ENCODE measurements at places on chromosomes 6 and 20. TPM values are rescaled to one million over a fixed set of nuclear protein-coding genes. Genes with fewer than 3 reads are reported as not detected.
A peak's percentile ranks its signal among the peaks of the same experiment; 100 is the strongest.

DNA sequence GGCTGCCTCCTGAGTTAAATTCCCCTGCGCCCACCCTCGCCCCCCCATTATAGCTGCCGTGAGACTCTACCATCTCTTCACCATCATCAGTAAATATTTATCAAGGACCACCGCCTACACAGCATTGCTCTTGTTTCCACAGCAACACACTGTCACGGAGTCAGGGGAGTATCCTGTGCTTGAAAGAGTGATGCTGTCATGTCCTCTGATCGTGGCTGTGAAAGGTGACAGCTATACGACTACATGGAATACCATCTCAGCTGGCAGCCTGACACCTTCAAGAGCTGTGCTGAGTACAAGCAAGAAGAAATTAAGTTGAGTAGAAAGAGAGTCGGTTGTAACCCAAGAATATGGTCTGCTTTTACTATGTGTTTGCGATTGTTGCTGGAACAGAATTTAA, 3.4 kb downstream of the PTPRT start:
- DNase-seq = no peak

- no peak for DNase-seq
Measured at GRCh38 chr6:47810885-47811284, 29.1 kb downstream of the OPN5 start.

- DNase-seq = no peak
Measured at GRCh38 chr6:492178-492577, 100.6 kb downstream of the IRF4 start.

The CLPSL1 gene
- not detected for total RNA-seq

DNA sequence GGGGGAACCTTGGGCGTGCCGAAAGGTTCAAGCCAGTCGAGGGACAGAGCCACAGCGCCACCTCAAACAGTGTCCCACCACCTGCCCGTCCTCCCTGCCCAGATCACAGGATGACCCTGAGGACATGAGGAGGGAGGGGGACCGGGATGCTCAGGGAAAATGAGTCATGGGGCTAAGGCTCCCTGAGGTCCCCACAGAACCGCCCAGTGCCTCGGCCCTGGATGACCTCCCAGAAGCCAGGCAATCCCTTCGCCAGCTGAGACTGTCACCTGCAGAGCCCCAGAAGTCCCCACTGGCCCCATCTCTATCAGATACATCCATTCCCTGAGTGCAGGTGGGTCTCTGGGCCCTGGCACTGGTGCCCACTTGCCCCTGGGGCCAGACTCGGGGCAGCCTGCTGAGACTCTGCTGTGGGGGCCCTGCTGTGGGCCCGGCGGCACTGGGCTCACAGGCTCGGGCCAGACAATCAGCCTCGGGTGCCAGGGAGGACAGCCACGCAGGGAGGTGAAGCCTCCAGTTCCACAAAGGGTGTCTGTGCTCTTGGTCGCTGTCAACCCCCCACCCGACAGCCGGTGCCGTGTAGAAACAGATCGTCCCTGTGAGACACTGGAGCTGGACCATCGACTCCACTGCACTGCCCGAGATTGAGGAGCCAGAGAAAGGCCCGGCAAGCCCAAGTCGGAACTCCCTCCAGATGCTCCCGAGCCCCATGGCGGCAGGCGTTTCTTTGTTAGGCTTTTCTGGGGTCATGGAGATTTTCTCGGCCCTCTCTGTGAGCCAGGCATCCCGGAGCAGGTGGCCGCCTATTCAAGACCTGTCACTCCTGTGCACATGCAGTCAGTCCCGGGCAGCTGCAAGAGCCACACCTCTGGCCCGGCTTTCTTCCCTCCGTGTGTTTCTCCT, 26.1 kb downstream of the PXDC1 start:
- no peak for DNase-seq

- no peak for DNase-seq
Measured at GRCh38 chr6:159797554-159797953, 2.5 kb upstream of the PNLDC1 start.

The REM1 gene
- total RNA-seq = not detected

- DNase-seq = peak; percentile 66
Measured at GRCh38 chr6:37696220-37696840, 1.4 kb downstream of the MDGA1 start.

GRCh38 chr6:54717849-54718455, 128.6 kb upstream of the FAM83B start:
- no peak for DNase-seq

DNA sequence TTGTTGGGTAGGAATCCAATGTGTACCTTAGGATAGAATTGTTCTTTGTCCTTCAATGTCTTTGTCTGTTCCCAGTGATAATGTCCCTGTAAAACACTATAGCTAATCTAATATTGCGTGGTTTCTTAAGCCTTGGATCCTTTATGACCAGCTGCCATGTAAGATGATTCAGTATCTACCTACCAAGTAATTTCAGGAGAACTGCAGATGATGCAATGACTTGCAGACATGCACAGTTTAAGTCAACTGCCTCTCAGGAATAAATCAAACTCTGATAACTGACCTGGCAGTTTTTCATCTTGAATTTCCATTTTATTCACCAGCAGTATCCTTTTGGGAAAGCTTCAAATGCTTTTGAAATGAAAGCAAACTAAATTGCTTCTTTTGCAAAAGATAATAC, 157.8 kb downstream of the TPBG start:
- no peak for DNase-seq

DNA sequence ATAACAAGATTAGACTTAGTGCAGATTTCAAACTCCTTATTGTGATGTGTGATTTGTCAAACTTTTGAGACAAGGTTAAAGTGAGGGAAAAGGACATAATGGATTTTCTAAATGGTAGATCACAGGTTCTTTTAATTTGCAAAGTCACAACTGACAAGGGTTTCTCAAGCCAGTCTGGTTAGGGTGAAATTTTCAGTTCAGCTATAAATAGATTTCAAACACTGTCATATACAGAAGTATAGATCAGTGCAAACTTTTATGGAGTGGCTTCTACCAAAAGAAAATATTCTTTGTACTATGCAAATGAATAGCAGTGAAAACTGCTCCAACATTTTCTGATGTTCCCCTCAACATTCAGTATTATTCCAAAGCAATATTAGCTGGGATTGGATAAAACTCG, 337.1 kb upstream of the MAN1A1 start:
- DNase-seq = no peak

- no peak for DNase-seq
Measured at GRCh38 chr6:147287869-147288271, 83.7 kb downstream of the STXBP5 start.

The CYP21A2 gene
- 0.43 TPM for total RNA-seq

GRCh38 chr6:154156135-154156896, 117.3 kb downstream of the OPRM1 start:
- DNase-seq = peak; percentile 60

GRCh38 chr20:35314816-35315631, 22.8 kb upstream of the FAM83C start:
- no peak for DNase-seq

DNA sequence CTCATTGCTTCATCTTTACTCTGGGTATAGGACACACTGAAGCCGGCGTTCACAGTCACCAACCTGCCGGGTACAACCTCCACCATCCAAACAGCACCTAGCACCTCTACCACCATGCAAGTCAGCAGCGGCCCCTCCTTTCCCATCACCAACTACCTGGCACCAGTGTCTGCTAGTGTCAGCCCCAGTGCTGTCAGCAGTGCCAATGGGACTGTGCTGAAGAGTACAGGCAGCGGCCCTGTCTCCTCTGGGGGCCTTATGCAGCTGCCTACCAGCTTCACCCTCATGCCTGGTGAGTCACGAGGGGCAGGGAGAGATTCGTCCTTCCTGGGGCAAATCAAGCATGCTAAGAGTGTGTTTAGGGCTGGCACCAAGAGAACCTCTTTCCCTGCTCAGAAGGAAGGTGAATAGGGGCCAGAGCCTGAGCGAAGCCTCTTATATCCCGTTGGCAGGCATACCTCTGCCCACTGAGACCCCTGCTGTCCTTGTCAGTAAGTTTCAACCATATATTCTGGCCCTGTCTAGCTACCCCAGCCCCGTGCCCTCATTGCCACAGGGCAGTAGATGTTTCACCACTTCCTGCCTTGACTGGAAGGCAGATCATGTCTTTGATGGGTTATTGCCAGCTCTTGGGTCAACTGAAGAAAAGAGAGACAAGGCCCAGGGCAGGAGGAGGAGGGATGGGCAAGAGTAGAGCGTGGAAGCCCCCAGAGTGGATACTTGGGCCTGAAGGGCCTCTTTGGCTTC, 4.8 kb downstream of the SRF start:
- DNase-seq = no peak

DNA sequence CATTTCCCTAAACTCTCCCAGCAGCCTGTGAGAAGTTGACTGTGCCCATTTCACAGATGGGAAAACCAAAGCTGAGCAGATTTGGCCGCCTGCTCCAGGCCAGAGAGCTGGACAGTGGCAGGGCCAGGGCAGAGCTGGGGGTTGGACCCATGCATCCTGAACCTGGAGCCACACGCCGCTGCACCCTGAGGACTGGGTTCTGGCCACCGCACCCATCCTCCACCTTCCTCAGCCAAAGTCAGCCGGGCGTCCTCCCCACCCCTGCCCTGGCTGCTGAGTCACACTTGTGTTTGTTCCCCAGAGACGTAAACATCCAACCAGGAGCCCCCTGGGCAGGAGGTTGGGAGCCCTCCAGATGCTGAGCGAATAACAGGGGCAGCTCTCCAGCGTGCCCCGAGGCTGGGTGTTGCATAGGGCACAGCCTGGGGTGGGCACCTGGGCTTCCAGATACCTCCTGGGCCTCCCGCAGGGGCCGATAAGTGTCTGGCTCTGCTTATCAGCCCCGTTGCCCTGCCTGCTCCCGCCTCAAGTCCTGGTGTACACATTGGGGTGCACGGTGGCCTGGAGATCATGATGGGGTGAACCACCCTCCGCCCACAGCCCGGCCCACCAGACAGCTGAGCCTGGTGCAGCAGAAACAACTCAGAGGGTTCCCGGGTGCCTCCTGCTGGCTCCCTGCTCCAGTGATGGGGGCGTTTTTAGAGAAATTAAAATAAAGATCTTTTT, 23.8 kb downstream of the RBM38 start:
- DNase-seq = no peak

- DNase-seq = no peak
Measured at GRCh38 chr6:68639826-68640490, 4.9 kb downstream of the ADGRB3 start.

GRCh38 chr6:692356-692851, 535 bp downstream of the EXOC2 start:
- peak; percentile 80 for DNase-seq

DNA sequence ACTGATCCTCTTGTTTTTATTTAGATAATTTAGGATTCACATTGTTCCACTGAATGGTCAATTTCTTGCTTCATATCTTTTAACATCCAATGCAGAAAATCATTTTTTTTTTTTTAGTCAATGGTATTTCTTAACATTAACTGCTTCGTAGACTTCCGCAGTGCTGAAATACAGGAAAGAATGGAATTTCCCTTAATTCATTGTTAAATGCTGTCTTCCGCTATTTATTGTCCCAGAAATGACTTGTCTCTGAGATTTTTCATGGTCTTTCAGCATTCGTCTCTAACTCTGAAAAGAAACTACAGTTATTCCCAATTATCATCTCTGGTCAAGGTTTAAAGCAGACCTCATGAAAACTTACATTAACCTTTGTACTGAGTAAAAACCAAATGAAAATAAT, 1029.1 kb upstream of the MANEA start:
- DNase-seq = no peak

DNA sequence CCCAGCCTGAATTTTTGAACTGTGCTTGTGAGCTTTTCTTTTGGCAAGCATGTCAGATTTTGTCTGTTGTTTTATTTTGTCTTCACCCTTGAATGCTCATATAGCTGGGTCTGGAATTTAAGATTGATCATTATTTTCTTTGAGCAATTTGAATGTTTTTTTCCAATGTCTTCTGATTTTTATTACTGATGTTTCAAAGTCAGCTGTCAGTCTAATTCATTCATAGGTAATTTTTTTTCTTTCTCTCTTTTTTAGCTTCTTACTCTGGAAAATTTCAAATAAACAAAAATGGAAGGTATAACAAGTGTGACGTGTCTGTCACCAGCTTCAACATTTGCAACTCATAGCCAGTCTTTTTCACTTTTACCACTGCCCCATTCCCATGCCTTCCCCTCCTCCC, 15.1 kb downstream of the ATRN start:
- DNase-seq = no peak

GRCh38 chr20:46946181-46946624, 51.6 kb downstream of the EYA2 start:
- no peak for DNase-seq

GRCh38 chr6:12026833-12027232, 14.7 kb downstream of the HIVEP1 start:
- DNase-seq = no peak

The BTN1A1 gene
- total RNA-seq = 0.11 TPM

GRCh38 chr20:1429143-1429728, 36.4 kb upstream of the FKBP1A start:
- no peak for DNase-seq

DNA sequence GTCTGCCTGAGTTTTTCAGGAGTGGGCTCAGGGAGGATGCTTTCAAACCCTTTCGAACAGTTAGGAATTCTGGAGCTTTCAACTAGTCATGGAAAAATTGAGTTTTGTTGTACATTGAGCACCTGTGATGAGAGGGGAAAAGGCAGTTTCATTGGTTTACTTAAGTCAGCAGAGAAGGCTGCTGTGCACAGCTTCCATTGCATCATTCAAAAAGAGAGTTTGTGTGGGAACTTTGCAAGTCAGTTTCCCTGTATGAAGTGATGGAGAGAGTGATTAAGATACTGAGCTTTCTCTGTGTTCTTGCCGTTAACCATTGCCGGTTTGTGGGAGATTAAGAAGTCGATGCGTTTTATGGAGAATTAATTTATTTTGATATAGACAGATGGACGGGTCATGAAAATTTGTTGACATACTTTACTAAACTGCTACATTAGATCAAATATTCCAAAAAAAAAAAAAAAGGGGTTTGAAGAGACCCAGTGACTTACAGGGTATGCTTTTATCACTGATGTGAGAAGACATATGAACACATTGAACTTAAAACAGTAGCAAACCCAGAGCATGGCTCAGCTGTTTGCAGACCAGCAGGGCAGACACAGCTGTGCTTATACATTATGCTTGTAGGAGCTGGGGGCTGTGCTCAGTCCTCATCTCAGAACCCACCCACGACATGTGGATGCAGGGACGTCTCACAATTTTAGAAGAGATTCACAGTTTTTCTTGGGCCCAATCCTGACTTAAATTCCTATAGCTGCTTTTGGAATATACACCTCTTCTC, 234.1 kb downstream of the SOX4 start:
- DNase-seq = no peak

The C2 gene
- 2.2 TPM for total RNA-seq

The ABRACL gene
- total RNA-seq = 103 TPM

DNA sequence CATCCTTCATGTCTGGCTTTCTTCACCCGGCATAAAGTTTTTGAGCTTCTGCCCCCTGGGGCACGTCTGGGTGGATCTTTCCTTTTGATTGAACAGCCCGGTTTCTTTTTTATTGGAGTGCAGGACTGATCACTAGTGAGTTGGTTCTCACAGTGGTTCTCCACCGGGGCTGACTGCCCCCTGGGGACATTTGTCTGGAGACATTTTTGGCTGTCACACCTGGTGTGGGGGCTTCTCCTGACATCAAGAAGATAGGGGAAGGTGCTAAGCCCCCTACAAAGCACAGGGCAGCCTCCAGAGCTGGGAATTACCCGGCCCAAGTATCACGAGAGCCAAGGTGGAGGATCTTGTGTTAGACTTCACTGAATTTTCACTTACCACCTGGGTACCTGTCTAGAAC, 25.7 kb upstream of the IRF4 start:
- DNase-seq = no peak

Measured in activated naive CD8-positive, alpha-beta T cell treated with anti-CD3 and anti-CD28 coated beads, Interleukin-2, amount 10 ng/mL, durations not matched to agents 7 days and 5 days (primary cell).